Fibroblast of gingiva (primary cell): ENCODE measurements at places on chromosomes 12 and 14.

DNA sequence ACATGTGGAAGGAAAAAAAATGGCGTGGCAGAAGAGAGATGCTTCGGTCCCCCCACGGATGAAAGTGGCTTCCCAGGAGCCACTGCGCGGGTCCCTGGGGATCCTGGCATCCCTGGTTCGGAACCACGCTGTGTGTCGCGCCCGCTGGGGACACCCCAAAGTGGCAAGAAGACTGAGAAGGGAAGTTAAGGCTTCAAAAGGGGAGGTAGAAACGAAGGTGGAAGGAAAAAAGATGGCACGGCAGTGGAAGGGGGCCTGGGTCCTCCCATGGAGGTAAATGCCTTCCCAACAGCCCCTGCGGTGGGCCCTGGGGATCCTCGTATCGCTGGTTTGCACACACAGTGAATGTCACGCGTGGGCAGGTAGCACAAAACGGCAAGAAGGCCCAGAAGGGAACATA, 281.7 kb downstream of the ALG10 start:
- no peak for DNase-seq

DNA sequence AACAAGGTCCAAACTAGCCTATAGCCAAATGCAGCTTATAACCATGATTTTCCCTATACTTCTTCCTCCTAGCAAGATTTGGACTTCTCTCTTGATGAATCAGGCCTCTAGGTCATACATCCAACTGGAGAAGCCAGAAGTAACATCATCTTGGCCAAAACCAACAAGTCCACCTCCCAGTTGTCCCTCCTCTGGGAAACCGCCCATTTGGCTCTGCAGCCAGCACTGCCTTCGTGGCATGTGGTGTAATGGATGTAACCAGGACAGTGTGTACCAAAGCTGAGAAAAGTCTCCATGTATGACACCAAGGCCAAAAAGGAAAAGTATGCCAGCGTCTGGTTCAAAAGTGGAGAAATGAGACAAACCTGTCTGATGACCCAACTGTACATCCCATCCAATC, 59.3 kb upstream of the VASH1 start:
- no peak for DNase-seq

DNA sequence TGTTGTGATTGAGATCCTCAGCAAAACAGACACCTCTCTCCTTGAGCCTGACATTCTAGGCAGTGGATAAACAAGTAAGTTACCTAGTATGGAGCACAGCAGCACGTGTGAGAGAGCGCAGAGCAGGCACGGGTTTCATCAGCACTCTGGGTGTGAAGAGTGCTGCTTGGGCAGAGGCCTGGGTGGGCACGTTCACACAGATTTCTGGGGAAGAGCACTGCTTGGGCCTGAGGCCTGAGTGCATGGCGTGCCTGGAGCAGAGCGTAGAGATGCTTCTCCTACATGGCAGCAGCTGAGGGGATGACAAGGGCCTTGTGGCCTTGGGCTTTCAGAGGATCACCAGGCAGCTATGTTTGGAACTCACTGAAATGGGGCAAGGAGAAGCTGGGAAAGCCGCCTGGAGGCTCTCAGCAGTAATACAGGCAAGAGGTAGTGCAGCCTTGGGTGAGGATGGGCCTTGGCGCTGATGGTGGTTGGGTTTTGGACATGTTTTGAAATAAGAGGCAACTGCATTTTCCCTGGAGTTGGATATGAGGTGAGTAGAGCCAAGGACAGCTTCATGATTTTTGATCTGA, 17.6 kb downstream of the CKB start:
- no peak for DNase-seq

DNA sequence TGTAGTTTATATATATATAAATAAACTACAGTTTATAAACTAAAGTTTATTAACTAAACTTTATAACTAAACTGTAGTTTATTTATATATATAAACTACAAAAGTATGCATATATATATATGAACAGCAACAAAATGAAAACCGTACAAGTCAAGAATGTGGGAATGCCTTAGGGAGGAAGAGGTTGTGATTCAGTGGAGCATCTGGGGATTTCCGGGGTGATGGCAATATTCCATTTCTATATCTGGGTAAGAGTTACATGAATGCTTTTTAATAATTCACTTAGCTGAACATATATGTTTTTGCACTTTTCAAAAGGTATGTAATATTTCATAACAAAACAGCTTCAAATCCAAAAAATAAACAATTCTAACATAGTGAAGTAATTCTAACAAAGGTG, 30.1 kb upstream of the CAND1 start:
- DNase-seq = no peak

DNA sequence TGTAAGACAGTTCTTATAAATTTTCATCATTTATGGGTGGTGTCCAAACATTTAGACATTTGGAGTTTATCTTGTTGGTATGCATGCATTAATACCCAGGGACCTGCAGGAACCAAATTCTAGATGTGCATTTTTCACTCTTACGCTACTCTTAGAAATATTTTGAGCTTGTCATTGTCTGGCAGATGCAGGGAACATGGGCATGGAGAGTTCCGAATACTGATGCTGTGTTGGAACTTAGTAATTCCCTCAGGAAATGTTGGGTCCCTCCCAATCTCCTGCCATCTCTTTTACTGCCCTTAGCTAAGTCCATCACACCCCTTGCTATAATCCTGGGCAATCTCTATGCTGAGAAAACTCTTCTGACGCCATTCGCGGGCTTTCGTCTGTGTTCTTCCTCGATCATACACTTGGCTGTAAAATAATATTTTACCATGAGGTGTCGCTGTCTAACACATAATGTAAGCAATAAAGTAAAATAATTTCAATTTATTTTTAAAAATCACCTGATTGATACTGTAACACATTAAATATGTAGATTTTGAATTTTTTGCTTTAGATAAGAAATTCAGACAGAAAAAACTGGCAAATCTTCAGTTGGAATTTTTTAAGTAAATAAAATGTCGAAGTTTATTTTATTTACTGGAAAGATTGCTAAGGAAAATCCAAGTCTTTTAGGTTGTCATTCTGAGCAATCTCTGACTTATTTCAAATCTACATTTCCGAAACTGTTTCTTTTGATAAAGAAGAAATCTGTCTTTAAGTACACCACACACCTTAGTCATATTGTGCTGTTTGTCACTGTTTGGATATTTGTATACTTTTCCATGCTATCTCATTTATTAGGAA, 304.1 kb upstream of the SSTR1 start:
- DNase-seq = peak; percentile 39

DNA sequence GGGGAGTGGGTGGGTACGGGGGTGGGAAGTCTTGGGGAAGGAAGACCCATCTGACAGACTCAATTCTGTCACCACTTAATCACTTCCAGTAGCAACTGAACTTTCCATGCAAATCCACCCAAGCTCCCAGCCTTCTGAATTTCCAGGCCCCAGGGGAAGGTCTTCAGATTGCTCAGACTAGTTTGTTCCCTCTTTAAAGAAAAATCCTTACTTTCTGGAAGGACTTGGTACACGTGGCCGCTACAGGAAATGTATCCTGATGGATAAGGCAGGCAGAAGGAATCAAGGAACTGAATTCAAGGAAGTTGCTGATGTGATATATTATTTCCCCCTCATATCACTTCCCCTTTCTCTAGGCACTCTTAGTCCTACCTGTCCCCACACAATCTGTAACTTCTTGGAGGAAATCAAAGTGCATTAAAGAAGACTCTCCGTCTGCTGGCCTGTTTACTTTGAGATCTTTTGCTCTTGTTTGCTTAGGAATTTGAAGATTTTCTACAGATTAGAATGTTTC, 6.4 kb downstream of the NFKBIA start:
- peak; percentile 44 for DNase-seq

- no peak for DNase-seq
These were observed 4.9 kb downstream of the CDK2AP1 start for GRCh38 chr12:123266679-123267277.

- no peak for DNase-seq
These were observed 1.8 kb downstream of the SPRING1 start for GRCh38 chr12:116735951-116736599.

DNA sequence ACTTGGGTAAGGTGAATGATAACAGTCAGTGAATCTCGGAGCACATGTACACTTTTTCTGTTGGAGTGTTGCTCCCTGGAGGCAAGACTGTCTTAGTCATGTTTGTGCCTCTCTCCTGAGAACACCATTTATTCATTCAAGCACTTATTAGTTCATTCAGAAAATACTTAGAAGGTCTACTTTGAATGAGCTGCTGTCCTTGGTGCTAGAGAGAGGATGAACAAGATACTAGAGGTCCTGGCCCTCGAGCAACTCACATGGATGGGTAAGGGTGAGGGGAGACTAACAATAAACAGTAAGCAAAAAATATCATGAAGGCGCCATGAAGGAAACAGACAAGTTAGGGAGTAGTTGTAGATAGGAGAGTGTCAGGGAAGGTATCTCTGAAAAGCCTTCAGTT, 17.1 kb upstream of the SAMD4A start:
- no peak for DNase-seq

DNA sequence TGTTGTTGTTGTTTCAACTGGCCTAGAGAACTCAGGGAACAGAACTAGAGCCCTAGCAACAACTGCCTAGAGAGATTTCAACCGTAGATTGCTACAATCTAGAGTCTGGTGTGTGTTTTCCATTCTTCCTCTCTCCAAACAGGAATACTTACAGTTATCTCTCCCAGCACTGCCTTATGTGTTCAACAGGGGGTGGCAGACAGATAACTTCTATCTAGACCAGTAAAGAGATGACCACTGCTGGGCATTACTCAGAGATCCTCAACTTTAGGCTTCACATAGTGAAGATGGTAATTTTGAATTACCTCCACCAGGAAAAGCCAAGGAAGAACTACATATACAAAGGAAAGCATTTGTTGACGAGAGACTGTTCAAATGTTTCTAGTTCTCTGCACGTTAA, 4.8 kb downstream of the TXNDC16 start:
- no peak for DNase-seq

- DNase-seq = no peak
These were observed 1.6 kb downstream of the DPF3 start for GRCh38 chr14:72892103-72892878.
